ENCODE measurements at places on chromosomes 11 and 22.
A peak's percentile ranks its signal among the peaks of the same experiment; 100 is the strongest.

GRCh38 chr11:86219311-86220193 lies 25.0 kb upstream of the EED start:
- DNase-seq: no peak

DNA sequence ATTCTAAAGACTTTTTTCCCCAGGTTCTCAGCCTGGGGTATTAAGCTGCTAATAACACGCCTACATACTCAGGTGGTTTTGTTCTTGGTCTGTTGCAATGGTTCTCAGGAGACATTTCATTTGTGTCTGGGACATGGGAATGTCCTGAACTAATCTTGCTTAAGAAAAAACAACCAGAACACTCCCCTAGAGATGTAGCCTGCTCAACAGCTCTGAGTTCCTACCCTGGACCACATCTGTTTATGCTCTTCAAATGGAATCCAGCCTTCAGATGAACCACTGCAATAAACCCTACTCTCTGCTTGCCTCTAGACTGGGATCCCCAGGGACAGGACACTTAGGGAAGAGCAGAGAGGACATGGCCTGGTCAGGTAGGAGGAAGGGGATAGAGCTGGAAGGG lies 29.9 kb downstream of the RELT start:
- DNase-seq: no peak

DNA sequence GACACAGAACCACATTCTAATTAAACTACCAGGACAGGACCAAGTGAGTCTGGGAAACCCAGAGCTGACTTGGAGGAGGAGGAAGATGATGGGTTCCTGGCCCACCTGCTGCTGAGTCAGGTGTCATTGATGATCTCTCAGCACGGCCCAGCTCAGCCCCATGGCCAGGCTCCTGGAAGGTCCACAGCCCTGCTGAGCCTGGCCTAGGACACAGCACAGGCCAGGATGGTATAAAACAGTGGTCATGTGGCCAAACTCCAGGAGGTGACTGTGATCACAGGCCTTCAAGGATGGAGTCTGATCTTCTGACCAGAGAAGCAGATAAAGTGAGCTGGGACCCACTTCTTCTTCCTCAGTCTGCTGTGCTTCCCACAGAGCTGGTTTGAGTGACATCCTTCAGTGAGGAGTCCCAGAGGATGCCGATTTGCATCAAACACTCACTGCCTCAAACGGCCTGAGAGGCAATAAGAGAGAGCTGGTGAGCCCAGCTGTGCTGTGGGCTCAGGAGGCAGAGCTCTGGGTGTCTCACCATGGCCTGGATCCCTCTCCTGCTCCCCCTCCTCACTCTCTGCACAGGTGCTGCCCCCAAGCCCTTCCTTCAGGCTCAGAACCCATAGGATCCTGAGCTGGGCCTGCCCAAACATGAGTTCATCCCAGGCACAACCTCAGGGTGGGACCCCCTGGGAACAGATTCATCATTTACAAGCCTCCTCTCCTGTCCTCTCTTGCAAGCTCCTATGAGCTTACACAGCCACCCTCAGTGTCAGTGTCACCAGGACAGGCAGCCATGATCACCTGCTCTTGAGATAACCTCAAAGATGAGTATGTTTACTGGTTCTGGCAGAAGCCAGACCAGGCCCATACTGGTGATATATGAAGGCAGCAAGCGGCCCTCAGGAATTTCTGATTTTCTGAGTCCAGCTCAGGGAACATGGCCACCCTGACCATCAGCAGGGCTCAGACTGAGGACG lies 37.7 kb upstream of the IGLL5 start:
- DNase-seq: no peak

DNA sequence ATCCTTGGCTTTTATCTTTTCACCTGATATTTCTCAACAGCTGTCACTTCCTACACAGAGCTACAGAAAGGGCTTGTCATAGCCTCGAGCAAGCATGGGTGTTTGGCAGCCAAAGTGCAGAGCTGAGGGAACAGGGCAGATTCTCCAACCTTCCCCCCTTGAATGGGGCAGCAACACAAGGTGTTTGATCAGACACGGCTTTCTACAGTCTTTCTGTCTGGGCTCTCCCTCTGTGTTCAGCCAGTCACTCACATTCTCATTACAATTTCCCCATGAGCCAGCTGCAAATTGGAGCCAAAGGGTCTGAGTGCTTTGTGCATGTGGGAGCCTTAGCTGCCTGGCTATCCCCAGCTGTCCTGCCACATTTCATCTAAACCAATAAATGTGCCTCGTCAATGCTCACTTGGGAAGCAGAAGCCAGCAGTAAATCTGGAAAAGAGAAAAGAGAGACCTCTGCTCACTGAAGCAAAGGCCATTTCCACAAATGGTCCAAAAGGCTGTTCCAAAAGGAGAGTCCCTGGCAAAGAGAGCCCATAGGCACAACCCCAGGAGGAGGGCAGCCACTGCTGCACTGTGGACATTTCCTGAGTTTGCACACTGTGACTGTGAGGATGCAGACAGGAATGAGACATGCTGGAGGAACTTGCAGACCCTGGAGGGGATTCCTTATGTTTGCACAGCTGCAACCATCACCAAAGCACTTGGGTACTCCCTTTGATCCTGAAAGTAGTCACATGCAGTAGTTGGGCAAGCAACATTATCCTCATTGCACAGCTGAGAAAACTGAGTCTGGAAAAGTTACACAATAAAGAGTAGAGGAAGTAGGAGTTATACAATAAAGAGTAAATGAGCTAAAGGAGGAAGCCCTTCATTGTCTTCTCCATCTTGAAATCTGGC lies 186.8 kb downstream of the FAM181B start:
- no peak for DNase-seq

DNA sequence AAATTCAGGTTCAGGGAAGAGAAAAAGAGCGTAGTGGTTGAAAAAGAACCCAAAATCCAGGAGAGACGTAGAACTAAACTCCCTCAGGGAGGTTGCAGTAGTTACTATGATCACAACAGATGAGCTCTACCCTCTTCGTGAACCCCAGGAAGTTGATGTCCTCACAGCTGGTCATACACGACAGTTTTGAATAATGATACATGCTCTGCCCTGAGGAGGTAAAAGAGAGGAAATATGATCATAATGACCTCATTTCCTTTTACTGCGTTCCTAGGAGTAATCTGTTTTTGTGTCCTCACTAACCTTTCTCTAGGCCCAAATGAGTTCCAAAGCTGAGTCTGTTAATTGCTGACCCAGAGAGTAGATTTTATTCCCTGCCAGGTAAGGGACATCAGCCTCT lies 1.3 kb downstream of the PATE2 start:
- no peak for DNase-seq

- DNase-seq: no peak
Observed at GRCh38 chr11:2814751-2815150, 70.8 kb downstream of the CDKN1C start.

GRCh38 chr11:124026498-124026897 lies at the start of gene OR10G8:
OR10G8 (plus strand) TSS chr11:124026798; CDS start chr11:124029623, 2,825 bp downstream.
- DNase-seq: no peak

GRCh38 chr11:118587952-118588351 lies 15.7 kb downstream of the ARCN1 start:
- DNase-seq: no peak

- no peak for DNase-seq
Observed at GRCh38 chr22:24485608-24486007, 9.5 kb upstream of the UPB1 start.

GRCh38 chr11:103326070-103326794 lies 217.0 kb downstream of the DYNC2H1 start:
- DNase-seq: peak; percentile 68

- no peak for DNase-seq
Observed at GRCh38 chr22:36914390-36914752, 943 bp downstream of the CSF2RB start.

DNA sequence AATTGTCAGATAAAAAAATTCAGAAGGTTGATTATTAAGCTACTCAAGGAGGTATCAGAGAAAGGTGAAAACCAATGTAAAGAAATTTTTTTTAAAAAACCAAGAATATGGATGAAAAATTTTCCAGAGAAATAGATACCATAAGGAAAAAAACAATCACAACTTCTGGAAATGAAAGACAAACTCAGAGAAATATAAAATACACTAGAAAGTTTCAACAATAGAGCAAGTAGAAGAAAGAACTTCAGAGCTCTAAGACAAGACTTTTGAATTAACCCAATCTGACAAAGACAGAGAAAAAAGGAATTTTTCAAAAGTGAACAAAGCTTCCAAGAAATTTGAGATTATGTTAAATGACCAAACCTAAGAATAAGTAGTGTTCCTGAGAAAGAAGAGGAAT lies 62.9 kb upstream of the TEAD1 start:
- no peak for DNase-seq

DNA sequence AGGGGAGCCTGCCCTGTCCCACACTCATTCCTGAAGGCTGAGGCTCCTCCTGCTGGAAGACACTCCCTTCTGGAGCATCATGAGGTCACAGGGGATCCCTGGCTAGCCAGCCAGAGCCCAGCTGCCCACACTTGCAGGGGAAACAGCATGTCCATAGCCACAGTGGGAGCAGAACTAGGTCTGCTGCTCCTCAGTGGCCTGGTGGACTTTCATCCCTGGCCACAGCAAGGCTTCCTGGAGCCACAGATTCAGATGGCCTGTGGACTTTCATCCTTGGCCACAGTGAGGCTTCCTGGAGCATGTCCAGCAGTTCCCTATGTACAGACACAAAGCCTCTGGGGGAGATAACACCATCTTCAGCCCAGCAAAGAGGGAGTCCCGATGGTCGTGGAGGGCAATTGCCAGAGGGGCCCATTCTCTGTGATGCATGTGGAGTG lies 5.9 kb upstream of the APOL6 start:
- DNase-seq: no peak

GRCh38 chr11:129314371-129314770 lies 61.3 kb upstream of the BARX2 start:
- no peak for DNase-seq

GRCh38 chr11:129278586-129279319 lies 86.6 kb upstream of the ARHGAP32 start:
- peak; percentile 44 for DNase-seq

DNA sequence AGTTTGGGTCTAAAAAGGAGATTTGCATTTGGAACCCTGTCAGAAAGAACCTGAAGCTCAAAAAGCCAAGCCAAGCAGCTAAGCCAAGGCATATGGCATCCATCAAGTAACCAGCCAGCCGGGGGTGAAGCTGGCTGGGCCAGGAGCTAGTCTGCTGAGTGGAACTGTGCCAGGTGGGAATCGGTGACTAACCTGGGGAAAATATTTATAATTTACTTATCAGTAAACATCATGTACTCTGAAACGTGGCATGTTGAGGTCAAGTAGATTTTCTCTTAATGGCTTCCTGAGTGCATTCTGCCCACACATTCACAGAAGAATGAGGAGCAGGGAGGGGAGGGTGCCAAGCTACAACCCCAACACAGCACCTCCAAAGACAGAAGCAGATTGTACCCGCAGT lies 70.5 kb upstream of the SESN3 start:
- no peak for DNase-seq

GRCh38 chr11:114083391-114084252 lies 24.1 kb downstream of the ZBTB16 start:
- no peak for DNase-seq

DNA sequence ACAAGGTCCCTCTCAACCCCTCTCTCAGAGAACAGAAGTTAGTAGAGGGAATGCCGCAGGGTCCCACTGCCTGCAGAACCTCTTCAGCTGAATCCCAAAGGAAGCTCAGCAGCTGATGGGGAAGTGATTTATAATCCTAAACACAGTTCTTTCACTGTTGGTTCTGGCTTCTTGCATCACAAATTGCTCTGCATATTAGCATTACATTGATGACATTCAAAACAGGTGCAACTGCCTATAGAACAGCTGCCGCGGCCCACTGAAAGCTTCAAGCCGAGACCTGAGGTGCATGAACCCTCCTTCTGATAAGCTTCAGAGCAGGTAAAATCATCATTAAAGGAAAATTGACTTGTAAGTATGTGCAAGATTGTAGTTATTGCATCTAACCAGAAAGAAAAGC lies 75.2 kb upstream of the KIRREL3 start:
- no peak for DNase-seq

DNA sequence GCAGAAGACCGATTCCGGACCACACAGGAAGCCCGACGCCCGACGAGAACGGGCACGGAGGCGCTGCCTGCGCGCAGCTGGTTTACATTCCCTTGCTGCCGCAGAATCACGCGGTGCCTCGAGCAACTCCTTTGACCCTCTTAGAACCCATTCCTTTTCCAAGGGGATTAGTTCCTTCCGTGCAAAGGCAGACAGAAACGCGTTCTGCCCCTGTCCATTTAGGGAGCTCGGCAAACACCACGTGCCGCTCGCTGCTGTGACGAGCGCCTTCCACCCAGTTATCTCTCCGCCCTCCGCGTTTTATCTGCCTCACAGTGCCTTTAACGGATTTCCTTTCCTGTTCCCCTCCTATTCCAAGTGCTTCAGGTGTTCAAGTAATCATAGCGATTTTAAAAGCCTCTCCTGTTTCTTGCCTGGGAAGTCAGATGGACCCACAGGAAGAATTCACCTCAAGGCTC lies 24.1 kb upstream of the MICAL3 start:
- DNase-seq: no peak

GRCh38 chr11:80856066-80856465 lies 1415.2 kb upstream of the TENM4 start:
- DNase-seq: no peak

DNA sequence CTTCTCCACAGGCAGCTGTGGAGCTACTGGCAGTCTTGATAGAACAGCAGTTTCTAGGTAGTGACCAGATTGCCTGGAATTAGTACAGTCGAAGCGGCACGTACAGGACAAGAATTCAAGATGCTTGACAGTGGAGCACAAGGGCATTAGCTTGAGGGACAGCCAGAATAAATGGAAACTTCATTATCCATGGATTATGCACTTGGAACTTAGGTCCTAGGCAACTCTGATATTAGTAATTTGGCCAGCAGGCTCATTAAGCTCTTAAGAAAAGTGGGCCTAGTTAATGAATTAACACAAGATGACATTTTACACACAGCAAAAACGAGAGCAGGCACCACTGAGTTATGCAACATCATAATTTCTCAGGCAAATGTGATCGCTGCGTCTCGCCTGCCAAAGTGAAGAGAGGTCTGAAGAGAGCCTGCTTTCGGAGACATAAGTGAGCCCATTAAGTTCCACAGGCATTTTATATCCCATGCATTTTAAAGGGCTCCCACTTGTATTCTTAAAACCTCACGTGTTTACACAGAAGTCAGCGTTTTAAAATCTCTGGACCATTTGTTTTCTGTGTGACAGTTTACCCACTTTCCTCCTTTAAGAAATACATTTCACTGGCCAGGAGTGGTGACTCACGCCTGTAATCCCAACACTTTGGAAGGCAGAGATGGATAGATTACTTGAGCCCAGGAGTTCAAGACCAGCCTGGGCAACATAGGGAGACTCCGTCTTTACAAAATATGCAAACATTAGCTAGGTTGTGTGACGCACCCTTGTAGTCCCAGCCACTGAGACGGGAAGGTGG lies 66.2 kb downstream of the COMMD9 start:
- DNase-seq: no peak

All from natural killer cell (primary cell).